ENCODE measurements at places on chromosomes 6 and 20.
A peak's percentile ranks its signal among the peaks of the same experiment; 100 is the strongest.

GRCh38 chr20:51326201-51326819 lies 216.2 kb downstream of the NFATC2 start:
- DNase-seq: peak; percentile 75

DNA sequence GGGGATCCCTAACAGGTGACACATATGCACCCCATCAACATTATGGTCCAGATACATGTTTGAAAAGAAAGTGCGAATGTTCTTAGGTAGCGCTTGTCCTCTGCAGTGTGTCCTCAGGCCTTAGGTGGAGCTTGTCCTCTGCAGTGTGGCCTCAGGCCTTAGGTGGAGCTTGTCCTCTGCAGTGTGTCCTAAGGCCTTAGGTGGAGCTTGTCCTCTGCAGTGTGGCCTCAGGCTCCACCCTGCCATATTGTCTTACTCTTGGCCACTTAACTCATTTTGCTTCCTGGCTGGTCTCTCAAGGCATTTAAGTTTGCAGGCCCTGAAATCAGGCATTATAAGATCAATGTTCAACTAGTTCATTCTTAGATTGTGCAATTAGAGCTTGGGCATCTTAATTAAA lies 74.7 kb upstream of the SCP2D1 start:
- peak; percentile 5 for DNase-seq

DNA sequence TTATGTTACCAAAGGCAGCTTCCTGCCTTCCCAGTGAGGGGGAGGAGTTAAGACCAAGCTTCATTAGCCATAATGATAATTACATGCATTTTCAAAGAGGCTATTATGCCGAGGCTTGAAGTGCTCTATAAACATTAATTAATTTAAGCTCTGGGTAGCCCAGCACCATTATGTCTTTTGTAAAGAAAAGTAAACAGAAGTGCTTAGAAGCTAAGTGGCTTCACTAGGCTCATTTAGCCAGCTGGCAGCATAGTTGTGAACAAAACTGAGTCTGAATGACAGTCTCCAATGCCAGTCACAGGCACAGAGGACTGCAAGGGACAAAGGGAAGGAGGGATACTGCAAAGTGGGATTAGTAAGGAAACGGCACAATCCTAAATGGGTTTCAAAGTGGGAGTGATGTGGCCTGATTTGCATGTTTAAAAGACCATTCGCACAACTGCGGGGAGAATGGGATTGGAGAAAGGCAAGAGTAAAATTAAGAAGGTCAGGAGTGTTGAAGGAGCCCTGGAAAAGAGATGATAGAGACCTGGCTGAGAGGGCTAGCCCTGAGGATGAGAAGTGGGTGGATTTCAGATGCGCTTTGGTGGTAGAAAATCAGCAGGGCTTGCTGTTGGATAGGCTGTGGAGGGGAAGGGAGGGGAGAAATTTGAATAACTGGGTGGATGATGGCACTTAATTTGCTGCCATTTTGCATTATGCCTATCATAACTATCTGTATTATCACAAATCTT lies 20.1 kb upstream of the ISM1 start:
- no peak for DNase-seq

- DNase-seq: peak; percentile 40
These were observed 298.2 kb upstream of the MARCKS start for GRCh38 chr6:113558966-113559365.

GRCh38 chr6:2708456-2708855 lies 42.3 kb downstream of the MYLK4 start:
- DNase-seq: peak; percentile 60

DNA sequence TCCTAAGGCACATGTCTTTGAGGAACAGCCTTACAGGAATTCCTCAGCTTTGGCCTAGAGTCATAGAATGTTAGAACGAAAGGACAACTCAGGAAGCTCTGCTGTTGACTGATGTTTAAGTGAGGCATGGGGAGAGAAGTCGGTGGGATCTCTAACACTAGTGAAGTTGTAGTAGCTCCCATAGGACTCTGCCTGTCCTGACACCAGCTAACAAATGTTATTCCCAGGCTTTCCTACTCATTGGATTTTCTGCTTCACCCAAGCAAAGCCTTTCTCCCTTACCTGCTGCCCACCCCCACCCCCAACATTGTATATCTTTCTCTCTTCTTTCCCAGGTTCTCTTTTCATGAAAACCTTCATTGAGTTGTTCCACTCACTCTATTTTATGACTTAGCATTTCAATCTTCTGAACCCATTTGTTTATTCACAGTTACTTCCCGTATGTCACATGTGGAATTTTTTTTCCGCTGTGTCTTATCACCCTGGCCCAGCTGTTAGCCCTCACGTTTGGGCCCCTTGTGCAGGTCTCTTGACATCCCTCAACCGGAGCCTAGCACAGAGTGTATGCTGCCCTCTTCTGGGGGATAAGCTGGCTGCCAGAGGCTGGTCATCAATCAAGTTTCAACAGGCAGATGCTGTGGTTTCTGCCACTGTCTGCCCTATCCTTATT lies 39.2 kb upstream of the RNF8 start:
- DNase-seq: peak; percentile 47

DNA sequence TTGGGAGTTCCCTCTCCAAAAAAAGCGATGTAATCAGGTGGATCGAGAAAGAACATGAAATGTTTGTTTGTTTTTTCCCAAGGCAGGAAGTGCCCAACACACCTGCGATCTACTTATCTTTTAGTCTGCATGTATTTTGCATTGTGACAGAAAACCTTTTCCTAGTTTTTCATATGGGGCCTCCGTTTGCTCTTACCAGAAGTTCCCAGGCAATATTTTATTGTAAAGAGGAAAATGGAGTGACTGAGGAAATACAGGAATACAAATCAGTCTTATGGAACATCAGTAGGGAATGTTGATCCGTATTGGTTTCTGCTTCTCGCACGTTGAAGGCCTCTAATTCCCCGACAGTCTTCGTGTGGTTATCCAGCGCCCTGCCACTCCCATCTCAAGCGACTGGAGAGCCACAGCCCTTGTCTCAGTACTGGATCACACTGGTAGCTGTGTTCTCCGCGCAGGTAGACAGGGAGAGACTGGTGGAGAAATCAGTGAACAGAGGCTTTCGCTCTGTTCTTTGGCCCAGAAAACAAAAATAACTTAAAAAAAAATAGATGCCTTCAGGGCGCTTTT lies 107.4 kb downstream of the TRIM27 start:
- DNase-seq: no peak

GRCh38 chr20:57904314-57905105 lies 194.7 kb upstream of the PMEPA1 start:
- DNase-seq: no peak

GRCh38 chr6:79133173-79133572 lies 55.1 kb upstream of the PHIP start:
- DNase-seq: no peak
